ENCODE measurements at places on chromosomes 5 and 9. TPM values are rescaled to one million over a fixed set of nuclear protein-coding genes. Genes with fewer than 3 reads are reported as not detected.

Gene FBP2
- total RNA-seq: 5.5 TPM

Gene GFRA3
- total RNA-seq: 4.3 TPM

Gene FBLL1
- 0.79 TPM for total RNA-seq

Gene FOXD4L5
- total RNA-seq: 0.10 TPM

Gene SLC45A2
- total RNA-seq: 0.39 TPM

Gene PITX1
- total RNA-seq: 1.1 TPM

Gene CCDC152
- total RNA-seq: 3.1 TPM

Gene C8G
- not detected for total RNA-seq

Gene BHMT2
- 3.0 TPM for total RNA-seq

Gene NME5
- 1.3 TPM for total RNA-seq

Gene INSYN2B
- 0.10 TPM for total RNA-seq

Gene GDNF
- 2.7 TPM for total RNA-seq

Gene OR13F1
- total RNA-seq: not detected

Gene LCNL1
- 0.20 TPM for total RNA-seq

Gene MPDZ
- total RNA-seq: 47.2 TPM

Gene F2RL2
- total RNA-seq: 12.3 TPM

Gene IL9
- total RNA-seq: not detected
